ENCODE measurements at places on chromosomes 13 and 19.

DNA sequence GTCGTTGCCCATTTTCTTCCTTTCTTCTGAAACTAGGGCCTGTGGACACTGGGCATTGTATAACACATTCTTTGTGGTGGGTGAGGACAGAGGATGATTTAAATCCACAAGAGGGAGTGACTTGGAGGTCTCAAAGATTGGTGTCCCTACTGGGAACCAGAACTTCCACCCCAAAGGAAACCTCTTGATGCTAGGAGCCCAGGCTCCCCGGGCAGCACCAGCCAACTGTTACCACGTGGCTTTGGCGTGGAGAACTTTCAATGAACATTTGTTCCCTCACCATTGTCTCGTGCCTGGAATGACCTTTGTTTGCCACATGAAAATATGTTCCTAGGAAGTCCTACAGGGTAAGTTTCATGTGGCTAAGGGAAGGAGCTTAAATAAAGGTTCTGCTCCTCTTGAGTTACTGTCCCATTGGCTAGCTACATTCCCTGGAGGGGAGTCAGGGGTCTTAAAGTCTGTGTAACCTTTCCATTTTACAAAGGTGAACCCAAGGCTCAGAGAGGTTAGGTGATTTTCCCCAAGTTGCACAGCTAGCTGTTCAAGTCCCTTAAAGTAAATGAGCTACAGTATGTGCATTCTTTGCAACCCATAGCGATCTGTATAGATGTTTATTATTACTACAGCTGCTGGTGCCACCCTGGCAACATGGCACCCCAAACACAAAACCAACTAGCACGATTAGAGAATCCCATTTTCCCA is 5.0 kb upstream of the CDX2 start:
- no peak for DNase-seq

GRCh38 chr13:79486433-79487188 is 5.7 kb downstream of the NDFIP2 start:
- DNase-seq, result no peak

- no peak for DNase-seq
Measured at GRCh38 chr19:45613926-45614725, 12.1 kb upstream of the GPR4 start.

DNA sequence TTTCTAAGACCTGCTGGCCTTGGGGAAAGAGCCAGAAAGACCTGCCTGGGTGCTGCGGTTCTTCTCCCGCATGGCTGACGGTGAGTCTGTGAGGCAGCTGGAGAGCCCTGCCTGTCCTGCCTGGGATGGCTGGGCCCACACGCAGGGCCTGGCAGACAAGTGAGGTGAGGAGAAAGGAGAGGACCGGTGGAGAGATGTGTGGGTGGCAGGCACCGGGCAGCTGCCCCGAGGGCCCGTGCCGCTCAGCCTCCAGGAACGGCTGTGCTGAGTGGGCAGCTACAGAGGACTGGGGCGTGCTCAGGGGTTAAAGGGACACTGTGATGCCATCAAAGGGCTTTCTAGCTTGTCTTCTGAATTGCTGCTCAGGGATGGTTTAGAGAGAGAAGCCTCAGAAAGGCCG is 53.8 kb downstream of the MLLT1 start:
- DNase-seq, result no peak

DNA sequence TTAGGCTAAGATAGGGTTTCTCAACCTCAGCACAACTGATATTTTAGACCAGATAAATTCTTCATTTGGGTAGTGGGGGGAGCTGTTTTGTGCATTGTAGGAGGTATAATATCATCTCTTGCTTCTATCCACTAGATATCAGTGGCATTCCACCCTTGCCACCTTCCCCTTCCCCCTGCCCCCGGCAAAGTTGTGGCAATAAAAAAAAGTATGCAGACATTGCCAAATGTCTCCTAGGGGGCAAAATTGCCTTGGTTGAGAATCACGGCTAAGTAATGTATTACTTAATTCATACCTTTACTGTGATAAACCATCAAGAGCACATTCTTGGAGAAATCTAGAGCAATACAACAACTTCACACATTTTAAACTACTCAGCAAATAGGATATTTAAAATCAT is 51.4 kb downstream of the UBL3 start:
- DNase-seq, result no peak

- DNase-seq, result no peak
Measured at GRCh38 chr13:107234319-107235073, 666.6 kb upstream of the ARGLU1 start.

- no peak for DNase-seq
Measured at GRCh38 chr19:39070888-39071287, 13.3 kb upstream of the ACP7 start.
